Muscle of leg (tissue), 16 donors: ENCODE measurements at places on chromosomes 1 and 21. TPM values are rescaled to one million over a fixed set of nuclear protein-coding genes. Genes with fewer than 3 reads are reported as not detected.

The EPHA8 gene
- 0.04 TPM for total RNA-seq

The S100A2 gene
- total RNA-seq: 3.4 TPM

The SLC26A9 gene
- total RNA-seq: 0.04 TPM

The SNRPE gene
- total RNA-seq: 137 TPM

The KIF14 gene
- 3.1 TPM for total RNA-seq

DNA sequence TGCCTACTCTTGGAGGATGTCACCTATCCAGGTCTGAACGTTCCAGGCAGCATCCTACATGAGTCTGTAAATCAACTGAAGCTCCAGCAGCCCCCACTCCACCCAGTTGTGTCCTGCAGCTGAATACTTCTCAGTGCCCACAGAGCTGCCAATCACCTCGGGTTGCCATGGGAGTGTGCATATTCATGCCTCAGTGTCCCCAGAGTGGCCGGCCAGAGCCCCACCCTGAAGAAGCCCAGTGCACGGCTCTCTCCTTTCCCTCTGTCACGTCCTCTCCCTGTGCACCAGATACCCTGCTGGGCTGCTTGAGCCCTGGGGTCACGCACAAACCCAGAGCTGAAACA lies 16.1 kb upstream of the GSTM4 start:
- no peaks in the 10 kb centered on the region for H3K27me3 ChIP-seq
- no peak overlapping the region for H3K4me3 ChIP-seq
- no peak overlapping the region for H3K27ac ChIP-seq
- peaks cover 16% of the 10 kb centered on the region for H3K4me1 ChIP-seq
- DNase-seq: no peak
- H3K36me3 ChIP-seq: no peaks in the 10 kb centered on the region

- no peak overlapping the region for H3K4me3 ChIP-seq
- peak; percentile 55 for DNase-seq
- peaks cover 29% of the 10 kb centered on the region for H3K4me1 ChIP-seq
- H3K36me3 ChIP-seq: no peaks in the 10 kb centered on the region
Measured at GRCh38 chr21:43572446-43572845, 86.8 kb downstream of the HSF2BP start.

GRCh38 chr1:102799496-102799895 lies 308.8 kb downstream of the COL11A1 start:
- H3K36me3 ChIP-seq: no peaks in the 10 kb centered on the region
- DNase-seq: no peak
- no peak overlapping the region for H3K4me3 ChIP-seq
- H3K27ac ChIP-seq: no peak overlapping the region
- no peaks in the 10 kb centered on the region for H3K4me1 ChIP-seq

DNA sequence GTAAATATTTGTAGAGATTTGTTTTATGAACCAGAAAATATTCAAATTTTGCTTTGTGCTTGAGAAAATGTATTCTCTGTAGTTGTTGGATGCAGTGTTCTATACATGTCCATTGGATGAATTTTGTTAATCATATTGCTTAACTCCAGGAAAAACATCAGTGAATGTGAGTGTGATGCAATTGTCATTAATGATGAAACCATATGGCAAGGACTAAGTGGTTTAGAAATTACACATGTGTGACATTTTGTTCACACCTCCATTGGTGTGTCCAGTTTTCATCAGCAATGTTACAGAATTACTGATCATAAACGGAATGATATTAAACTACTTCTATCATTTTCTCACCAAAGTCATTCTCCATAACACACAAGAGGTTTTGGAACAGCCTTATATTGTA lies 151.8 kb upstream of the ST6GALNAC5 start:
- no peaks in the 10 kb centered on the region for H3K36me3 ChIP-seq
- H3K27ac ChIP-seq: no peak overlapping the region
- DNase-seq: no peak
- no peak overlapping the region for H3K4me3 ChIP-seq
- H3K27me3 ChIP-seq: no peaks in the 10 kb centered on the region

DNA sequence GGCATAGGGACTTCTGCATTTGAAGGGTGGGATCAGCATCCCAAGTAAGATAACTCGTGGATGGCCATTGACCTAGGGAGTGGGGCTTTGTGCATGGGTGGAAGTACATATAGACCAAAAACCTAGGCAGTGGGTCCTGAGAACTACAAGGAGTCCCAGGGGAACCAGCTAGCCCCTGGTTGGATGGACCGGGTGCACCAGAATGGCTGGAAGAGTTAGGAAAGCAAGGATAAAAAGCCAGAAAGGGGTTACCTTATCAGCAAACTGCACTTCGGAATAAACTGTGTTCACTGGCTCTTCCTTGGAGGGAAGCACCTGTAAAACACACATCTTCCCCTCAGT lies 26.6 kb upstream of the SLAMF6 start:
- no peaks in the 10 kb centered on the region for H3K27me3 ChIP-seq
- H3K4me3 ChIP-seq: no peak overlapping the region
- no peaks in the 10 kb centered on the region for H3K36me3 ChIP-seq
- no peak for DNase-seq
- H3K27ac ChIP-seq: no peak overlapping the region

DNA sequence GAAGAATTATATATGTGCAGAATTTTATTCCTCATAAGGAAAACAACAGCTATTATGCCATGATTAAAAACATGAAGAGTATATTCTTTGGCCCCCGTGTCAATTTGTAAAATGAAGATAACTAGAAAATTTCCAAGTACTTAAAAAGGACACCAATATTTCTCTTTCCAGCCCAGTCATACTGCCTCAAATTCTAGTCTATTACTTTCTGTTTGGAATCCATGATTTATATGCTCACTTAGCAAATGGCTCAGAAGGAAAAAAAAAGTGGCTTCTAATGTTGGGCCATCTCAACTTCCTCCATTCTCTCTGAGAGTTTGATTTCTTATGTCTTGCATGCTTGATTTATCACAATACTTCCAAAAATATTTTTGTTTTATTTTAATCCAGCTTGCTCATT lies 1431.1 kb downstream of the AMY1C start:
- no peaks in the 10 kb centered on the region for H3K27me3 ChIP-seq
- no peak overlapping the region for H3K4me3 ChIP-seq
- DNase-seq: no peak
- no peaks in the 10 kb centered on the region for H3K4me1 ChIP-seq
- H3K27ac ChIP-seq: no peak overlapping the region

- no peaks in the 10 kb centered on the region for H3K36me3 ChIP-seq
- H3K27ac ChIP-seq: no peak overlapping the region
- H3K4me1 ChIP-seq: no peaks in the 10 kb centered on the region
- peak; percentile 76 for DNase-seq
Measured at GRCh38 chr21:38067086-38067739, 151.0 kb upstream of the KCNJ6 start.

DNA sequence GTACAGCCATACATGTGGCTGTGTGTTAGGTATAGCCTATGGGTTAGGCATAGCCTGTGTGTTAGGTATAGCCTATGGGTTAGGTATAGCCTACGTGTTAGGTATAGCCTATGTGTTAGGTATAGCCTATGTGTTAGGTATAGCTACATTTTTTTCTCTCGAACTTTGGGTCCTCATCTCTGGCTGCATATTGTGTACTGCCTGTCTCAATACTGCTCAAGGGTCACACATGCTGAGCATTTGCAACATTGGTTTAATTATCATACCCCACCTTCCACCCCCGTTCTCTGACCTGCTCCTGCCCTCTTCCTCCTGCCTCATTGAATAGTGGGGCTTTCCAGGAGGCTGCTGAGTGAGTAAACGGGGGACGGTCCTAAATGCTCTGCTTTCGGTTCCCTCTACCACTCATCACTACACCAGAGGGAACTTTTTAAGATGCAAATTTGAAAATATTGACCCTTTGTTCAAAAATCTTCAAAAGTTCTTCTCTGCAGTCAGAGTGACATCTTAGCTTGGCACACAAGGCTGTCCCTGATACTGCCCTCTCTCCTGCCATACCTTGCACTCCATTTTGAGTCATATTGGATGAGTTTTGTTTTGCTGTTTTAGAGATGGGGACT lies 17.8 kb downstream of the OR2B11 start:
- H3K27ac ChIP-seq: no peak overlapping the region
- no peaks in the 10 kb centered on the region for H3K27me3 ChIP-seq
- no peaks in the 10 kb centered on the region for H3K36me3 ChIP-seq
- no peak overlapping the region for H3K4me3 ChIP-seq
- H3K4me1 ChIP-seq: no peaks in the 10 kb centered on the region

DNA sequence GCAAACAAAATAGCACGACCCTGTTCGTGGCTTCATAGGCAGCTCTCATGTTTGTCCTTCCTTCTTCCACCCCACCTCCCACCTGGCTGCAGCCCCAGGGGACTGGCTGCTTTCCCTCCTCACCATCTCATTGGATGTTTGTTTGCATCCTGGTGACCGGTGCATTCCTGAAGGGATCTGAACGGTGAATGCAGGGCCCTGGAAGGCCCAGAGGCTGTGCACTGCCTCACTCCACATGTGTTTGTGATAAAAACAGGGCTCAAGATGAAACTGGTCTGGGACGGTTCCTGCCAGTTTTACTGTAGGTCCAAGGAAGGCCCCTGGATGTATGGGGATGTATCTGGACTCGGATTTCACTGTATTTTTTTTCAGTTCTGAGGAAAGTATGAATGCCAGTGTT lies 42.8 kb downstream of the CNN3 start:
- peak; percentile 93 for DNase-seq
- peaks cover 44% of the 10 kb centered on the region for H3K4me1 ChIP-seq
- H3K4me3 ChIP-seq: no peak overlapping the region
- H3K36me3 ChIP-seq: no peaks in the 10 kb centered on the region
- H3K27me3 ChIP-seq: no peaks in the 10 kb centered on the region
- H3K27ac ChIP-seq: peak overlapping the region; percentile 93

DNA sequence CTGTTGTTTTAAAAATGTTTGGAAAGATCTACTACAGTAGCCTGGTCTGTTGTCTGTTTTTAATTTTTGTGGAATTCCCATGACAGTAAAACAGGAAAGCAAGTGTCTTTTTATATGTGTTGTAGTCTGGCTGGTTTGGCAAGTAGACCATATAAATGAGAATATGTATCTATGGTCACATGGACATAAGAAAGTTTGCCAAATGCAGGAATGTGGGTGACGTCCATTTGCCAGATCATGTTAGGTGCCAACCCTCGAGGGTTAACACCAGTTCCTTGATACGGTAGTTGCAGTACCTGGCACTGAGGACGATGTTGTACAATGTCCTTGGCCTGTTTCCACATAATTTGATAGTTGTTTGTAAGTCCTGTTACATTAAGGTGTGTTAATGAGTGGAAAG lies 6.2 kb downstream of the DAP3 start:
- peaks cover 7% of the 10 kb centered on the region for H3K4me1 ChIP-seq
- no peaks in the 10 kb centered on the region for H3K27me3 ChIP-seq
- H3K4me3 ChIP-seq: no peak overlapping the region
